Stimulated activated CD8-positive, alpha-beta memory T cell treated with anti-CD3 and anti-CD28 coated beads, Interleukin-15, amount 100 ng/mL, for 24 hours (primary cell): ENCODE measurements at places on chromosomes 6 and 20.

GRCh38 chr6:41683273-41683522, 44.9 kb downstream of the MDFI start:
- no peak for DNase-seq

- no peak for DNase-seq
Observed at GRCh38 chr6:37928217-37928616, 108.7 kb downstream of the ZFAND3 start.

DNA sequence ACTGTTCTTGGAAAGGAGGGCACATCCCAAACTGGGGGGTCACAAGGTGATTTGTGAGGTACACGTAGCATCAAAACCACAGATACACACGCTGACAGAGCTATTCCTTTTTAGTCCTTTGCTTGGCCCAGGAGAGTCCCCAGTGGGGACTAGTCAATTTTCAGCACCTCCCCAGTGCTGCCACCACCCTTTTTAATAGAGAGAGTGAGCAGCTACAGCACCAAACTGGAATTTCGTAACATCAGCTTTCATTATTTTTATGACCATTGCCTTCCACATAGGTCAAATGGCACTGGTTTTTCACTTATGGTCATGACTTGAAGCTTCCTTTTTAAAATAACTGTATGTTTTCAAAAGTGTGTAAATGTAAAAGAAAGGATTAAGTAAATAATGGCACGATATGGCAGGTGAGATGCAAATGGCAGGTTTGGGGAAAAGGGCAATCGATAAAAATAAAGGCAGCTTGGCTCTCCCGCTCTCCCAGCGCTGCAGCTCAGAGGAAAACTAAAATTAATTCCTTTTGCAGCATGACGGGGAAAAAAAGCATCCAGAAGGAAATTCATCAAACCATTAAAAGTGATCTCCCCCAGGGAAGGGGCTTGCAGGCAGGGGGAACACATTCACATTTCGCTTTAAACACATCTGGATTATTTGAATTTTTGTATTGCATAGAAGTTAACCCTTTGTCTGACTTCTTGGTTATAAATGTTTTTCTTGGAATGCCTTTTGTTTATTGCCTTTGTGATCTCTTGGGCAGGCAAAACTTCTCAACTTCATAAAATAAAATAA, 95.2 kb downstream of the ANKRD60 start:
- no peak for DNase-seq

DNA sequence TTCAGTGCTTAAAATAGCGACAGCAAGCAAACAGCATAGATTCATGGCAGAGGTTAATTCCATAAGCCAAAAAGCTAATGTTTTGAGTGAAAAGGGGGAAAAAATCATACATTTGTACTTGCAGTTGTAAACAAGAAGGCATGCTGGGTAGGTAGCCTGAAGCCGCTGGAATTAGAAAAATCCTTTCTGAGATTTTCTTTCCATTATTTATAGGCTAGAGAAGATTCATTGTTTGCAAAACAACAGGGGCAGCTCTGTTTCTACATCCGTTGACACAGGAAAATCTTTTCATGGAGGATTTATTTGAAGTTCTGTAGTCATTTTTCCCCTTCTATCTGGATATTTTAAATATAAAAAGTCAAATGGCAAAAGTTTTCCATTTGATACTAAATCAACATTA, 843.9 kb downstream of the QKI start:
- no peak for DNase-seq

DNA sequence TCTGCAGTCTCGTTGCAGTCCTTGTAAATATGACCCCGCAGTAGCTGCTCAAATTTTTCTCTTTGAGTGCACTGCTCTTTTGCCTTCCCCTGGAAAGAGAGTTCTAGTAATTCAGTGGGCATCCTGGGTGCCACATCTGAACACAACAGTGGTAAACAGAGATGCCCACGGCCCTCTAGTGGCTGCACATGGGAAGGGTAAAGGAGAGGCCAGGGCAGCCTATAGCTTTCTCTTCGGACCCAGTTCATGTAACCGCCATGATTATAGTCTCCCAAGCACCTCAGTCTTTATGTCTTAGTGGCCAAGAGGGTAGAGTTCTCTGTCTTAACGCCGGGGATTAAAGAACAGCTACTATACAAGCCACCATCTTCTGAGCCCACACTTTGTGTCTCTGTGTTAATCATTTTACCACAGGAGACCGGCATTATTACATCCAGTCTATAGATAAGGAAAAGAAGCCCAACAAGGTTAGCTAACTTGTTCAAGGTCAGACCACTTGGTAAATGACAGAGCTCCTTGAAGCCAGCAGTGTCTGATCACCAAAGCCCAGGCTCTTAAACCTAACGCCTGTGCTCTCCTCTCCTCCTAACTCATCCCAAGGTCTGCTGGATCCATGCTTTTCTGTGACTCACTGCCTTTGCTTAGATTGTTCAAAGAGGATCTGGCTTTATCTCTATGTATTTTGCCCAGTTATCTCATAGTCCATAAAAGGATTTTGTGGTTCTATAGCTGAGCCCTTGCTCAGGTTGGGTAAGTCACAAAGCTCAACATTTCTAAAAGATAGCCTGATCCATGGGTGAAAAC, 81.8 kb downstream of the ISM1 start:
- no peak for DNase-seq

- no peak for DNase-seq
Observed at GRCh38 chr6:158573542-158573931, 13.6 kb downstream of the TMEM181 start.

DNA sequence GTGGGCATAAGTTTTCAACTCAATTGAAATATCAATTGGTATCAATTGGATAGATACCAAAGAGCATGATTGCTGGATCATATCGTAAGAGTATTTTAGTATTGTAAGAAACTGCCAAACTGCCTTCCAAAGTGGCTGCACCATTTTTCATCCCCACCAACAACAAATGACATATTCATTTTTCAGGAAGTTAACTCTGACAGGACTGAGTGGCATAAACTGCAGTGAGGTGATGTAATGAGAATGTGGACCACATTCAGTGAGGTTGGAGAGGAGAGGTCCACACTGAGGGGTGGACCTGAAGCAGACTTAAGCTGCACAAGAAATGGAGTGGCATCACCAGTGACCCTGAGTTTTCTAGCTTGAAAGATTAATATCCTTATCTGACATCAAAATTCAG, 11.6 kb upstream of the CALHM6 start:
- DNase-seq = no peak

DNA sequence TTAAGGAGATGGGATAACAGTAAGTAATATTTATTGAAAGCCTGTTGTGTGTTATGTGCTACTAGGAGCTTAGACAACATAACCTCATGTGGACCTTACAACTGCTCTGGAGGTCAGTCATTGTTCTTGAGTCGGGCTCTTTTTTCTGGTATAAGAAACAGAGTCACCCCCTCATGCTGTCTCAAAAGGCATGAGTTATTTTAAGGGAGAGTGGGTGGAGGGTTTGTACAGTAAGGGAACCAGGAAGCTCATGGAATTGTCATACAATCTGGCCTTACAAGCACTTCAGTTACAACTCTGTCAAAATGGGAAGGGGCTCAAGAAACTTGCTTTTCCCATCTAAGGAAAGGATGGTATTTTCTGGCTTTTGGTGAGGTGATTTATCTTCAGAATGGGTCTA, 16.5 kb upstream of the DSE start:
- DNase-seq = no peak

- no peak for DNase-seq
Observed at GRCh38 chr20:62445553-62446340, 18.4 kb upstream of the RBBP8NL start.

GRCh38 chr6:73028124-73028766, 197.1 kb downstream of the KHDC1L start:
- no peak for DNase-seq

- no peak for DNase-seq
Observed at GRCh38 chr20:6057691-6058090, 3.8 kb upstream of the LRRN4 start.

DNA sequence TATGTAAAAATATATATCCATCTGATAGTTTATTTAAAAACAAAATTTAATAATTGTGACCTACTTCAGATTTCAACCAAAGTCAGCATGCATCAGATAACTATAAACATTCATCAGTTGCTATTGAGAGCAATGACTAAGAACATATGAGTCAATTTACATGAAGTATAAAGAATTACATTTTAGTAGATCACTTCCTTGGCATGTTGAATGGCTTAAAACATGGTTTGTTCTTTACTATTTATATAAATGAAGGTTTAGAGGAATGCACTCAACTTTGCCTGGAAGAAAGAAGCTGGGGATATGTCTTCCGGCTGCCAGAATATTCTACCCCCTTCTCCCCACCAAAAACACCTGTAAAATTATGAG, 6.4 kb upstream of the FAM217A start:
- DNase-seq = no peak
